ENCODE measurements at places on chromosomes 13 and 19.

DNA sequence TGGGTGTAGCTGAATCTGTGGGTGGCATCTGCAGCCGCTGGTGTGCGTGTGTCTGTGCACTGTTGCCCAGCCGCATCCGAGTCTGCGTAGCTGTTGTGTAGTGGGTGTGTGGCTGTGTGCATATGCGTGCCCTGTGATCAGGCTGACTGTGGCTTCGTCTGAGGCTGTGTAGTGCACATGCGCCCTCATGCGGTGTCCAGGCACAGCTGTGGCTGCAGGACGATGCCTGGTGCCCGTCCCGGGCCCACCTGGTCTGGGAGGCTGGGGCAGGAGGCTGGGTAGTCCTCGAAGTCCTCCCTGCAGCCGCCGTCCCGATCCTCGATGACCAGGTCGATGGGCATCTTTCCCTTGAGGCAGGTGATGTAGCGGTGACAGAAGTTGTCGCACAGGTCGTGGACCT lies 4.9 kb downstream of the MEIS3 start:
- no peak for DNase-seq

DNA sequence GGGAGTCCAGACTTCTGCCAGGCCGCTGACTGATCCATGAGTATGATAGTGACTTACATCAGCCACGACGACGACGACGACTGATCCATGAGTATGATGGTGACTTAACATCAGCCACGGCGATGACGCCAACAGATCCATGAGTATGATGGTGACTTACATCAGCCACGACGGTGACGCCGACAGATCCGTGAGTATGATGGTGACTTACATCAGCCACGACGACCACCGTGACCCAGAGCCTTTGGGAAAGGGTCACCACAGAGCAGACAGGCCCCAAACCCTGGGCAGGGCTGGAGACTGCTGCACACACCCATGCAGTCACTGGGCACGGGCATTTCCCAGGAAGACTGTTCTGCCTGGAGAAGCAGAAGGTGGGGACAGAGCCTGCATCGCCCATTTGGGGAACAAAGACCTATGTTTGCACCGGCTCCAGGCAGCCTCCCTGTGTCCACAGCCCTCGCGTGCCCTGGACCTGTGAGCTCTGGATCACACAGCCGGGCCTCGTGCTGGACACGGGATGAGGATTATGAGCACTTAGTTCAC lies 130.9 kb upstream of the SPACA7 start:
- no peak for DNase-seq

GRCh38 chr13:59461411-59461810 lies 702.3 kb downstream of the DIAPH3 start:
- no peak for DNase-seq

DNA sequence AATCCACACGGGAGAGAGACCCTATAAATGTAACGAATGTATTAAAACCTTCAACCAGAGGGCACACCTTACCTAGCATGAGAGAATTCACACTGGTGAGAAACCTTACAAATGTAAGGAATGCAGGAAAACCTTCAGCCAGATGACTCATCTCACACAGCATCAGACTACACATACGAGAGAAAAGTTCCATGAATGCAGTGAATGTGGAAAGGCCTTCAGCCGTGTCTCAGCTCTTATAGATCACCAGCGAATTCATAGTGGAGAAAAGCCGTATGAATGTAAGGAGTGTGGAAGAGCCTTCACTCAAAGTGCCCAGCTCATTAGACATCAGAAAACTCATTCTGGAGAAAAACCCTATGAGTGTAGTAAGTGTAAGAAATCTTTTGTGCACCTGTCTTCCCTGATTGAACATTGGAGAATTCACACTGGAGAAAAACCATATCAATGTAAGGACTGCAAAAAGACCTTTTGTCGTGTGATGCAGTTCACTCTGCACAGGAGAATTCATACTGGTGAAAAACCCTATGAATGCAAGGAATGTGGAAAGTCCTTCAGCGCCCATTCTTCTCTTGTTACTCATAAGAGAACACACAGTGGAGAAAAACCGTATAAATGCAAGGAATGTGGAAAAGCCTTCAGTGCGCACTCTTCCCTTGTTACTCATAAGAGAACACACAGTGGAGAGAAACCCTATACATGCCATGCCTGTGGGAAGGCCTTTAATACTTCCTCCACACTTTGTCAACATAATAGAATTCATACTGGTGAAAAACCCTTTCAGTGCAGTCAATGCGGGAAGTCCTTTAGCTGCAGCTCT lies 16.0 kb downstream of the ZNF582 start:
- DNase-seq, result no peak

DNA sequence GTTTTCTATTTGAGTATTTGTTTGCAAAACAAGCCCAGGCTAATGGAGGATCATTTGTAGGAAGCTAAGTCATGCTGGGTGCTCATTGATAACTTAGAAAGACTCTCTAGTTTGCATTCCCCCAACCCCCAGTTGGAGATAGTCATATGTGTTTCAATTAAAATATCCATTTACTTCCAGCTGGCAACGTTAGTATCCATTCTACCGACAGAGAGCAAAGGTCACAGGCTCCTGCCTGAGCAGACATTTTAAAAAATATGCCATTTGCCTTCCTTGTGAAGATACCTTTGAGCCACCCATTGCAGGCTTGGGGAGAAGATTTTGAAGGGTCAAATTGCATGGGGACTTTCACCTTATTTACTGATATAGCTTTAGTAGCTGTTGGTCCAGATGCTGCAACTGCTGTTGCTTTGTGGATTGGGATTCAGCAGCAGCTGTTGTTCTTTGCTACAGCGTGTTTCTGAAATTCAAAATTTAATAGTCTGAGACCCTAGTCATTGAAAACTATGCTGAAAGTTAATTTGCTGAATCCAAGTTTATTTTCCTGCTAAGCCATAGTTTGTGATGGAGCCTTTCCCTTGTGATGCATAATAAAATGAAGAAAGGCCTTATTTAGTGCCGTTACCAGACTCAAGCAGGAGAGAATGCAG lies 335.1 kb downstream of the GPC6 start:
- DNase-seq, result no peak

DNA sequence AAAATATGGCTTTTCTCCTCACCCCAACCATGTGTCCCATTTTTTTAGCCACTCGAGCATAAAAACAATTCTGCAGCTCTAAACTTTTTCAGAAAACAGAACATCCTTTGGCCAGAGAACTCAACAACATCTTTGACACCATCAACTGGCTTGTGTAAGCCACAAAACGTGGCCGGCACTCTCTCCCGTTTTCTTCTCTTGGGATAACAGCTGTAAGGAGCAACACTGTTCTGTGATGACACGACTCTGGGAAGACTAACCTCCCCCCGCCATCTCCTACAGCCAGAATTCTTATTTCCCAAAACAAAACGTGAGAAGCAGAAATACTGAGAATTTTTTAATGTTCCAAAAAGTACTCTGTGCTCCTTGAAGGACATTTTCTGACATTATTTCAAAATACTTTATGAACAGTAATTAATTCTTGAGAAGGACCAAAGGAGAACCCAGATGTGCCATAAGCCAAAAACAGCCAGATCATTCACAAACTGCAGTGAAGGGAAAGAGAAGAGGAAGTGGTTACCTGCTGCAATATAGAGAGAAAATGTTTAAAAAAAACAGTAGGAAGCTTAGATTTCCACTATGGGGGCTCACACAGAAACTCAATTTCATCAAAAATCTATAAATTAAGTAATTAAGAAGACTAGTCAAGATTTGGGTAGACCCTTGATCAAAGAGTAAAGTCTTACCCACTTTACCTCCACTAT lies 25.8 kb downstream of the COL4A1 start:
- no peak for DNase-seq

DNA sequence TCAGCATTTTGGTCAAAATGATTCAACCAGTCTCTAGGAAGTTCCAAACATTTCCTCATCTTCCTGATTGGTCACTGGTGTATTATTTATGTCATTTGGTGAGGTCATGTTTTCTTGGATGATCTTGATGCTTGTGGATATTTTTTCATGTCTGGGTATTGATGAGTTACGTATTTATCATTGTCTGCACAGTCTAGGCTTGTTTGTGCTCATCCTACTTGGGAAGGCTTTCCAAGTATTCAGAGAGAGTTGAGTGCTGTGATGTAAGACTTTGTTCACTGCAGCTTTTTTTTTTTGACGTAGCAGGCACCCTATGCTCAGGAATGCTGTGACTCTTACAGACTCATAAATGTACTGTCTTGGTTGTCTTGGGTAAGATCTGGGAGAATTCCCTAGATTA lies 509.5 kb downstream of the SLITRK1 start:
- DNase-seq, result no peak

GRCh38 chr13:24142886-24143285 lies 17.6 kb upstream of the SPATA13 start:
- DNase-seq, result no peak

DNA sequence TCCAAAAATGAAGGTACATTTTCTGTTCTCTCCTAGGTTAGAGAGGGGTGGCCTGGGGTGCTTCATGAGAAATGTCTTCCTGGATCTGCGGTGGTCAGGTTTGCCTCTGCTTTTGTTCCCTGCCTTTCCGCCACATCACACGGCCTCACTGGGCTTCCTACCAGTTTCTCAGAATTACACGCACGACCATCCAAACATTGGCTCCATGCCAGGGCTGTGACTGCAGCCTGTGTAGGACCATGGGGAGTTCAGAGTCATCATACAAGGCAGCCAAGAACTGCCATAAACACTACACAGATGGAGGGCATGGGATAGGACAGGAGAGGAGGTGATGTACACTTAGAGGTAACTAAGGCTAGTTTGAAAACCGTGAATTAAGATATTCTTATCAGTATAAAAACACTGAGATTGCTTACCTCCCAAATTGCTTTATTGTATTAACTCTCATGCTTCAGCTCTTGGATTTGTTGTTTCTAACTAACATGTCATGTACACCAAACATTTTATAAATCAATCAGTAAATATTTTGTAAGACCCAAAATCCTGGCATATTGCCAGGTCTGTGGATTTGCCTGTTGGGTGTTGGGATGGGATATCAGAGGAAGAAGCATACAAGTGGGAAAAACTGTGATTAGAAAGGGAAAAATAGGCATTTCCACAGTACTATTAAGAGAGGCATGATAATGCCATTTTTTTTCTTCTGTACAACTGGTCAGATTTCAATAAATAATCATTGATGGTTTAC lies 45.2 kb downstream of the CDADC1 start:
- DNase-seq, result no peak

DNA sequence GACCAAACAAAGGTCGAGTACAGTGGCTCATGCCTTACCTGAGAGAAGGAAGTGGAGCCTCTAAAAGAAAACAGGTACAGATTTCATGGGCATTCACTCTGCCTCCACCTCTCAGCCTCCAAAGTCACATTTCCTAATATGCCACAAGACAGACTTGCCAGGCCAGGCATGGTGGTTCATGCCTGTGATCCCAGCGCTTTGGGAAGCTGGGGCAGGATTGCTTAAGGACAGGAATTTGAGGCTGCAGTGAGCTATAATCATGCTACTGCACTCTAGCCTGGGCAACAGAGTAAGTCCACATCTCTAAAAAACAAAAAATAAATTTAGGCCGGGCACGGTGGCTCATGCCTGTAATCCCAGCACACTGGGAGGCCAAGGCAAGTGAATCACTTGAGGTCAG lies 10.9 kb upstream of the DNMT1 start:
- DNase-seq, result no peak

Measured in T-cell (primary cell).